CD4-positive, alpha-beta T cell (primary cell): ENCODE measurements at places on chromosomes 5 and 9.

- H3K27ac ChIP-seq: no peak overlapping the region
- peaks cover 11% of the 10 kb centered on the region for H3K27me3 ChIP-seq
Observed at GRCh38 chr9:114521846-114522245, 16.6 kb upstream of the WHRN start.

GRCh38 chr9:84879631-84880030, 210.1 kb downstream of the NTRK2 start:
- H3K27ac ChIP-seq: no peak overlapping the region
- no peaks in the 10 kb centered on the region for H3K4me1 ChIP-seq
- no peak for DNase-seq
- H3K27me3 ChIP-seq: no peaks in the 10 kb centered on the region
- no peak overlapping the region for H3K4me3 ChIP-seq
- no peaks in the 10 kb centered on the region for H3K36me3 ChIP-seq

GRCh38 chr9:107322643-107323042, 39.6 kb downstream of the RAD23B start:
- peaks cover 72% of the 10 kb centered on the region for H3K36me3 ChIP-seq
- no peak overlapping the region for H3K27ac ChIP-seq
- no peaks in the 10 kb centered on the region for H3K4me1 ChIP-seq
- DNase-seq: no peak
- no peak overlapping the region for H3K4me3 ChIP-seq

DNA sequence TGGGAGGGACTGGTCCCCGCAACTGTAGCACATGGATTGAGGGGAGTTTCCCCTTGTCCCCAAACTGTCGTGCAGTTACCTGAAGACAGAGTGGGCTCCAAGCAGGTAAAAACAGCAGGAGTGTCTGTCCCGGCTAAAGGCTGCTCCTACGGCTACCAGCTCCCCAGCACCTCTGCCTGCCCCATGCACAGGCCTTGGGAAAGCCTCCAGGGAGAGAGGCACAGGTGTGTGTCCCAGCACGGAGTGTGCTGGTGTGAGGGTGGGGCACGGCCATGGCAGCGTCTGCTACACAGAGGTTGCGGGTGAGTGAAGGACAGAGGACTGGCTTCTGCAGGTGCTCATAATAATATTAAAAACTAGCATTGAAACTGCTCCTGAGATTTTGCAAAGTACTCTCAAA, 30.4 kb downstream of the STC2 start:
- DNase-seq: no peak
- no peaks in the 10 kb centered on the region for H3K36me3 ChIP-seq
- H3K4me3 ChIP-seq: no peak overlapping the region
- no peak overlapping the region for H3K27ac ChIP-seq
- peaks cover 14% of the 10 kb centered on the region for H3K4me1 ChIP-seq

- peaks cover 26% of the 10 kb centered on the region for H3K27me3 ChIP-seq
- H3K4me1 ChIP-seq: peaks cover 14% of the 10 kb centered on the region
- H3K4me3 ChIP-seq: no peak overlapping the region
- no peak overlapping the region for H3K27ac ChIP-seq
- H3K36me3 ChIP-seq: no peaks in the 10 kb centered on the region
Observed at GRCh38 chr5:16931334-16932110, 4.6 kb downstream of the MYO10 start.

GRCh38 chr9:121055642-121056143, 5.6 kb upstream of the C5 start:
- H3K36me3 ChIP-seq: no peaks in the 10 kb centered on the region
- H3K27ac ChIP-seq: no peak overlapping the region
- H3K4me3 ChIP-seq: no peak overlapping the region
- peak; percentile 13 for DNase-seq

GRCh38 chr9:19649336-19650041, 139.3 kb downstream of the SLC24A2 start:
- no peaks in the 10 kb centered on the region for H3K4me1 ChIP-seq
- H3K4me3 ChIP-seq: no peak overlapping the region
- no peaks in the 10 kb centered on the region for H3K36me3 ChIP-seq

GRCh38 chr5:108867656-108868055, 120.0 kb downstream of the FER start:
- no peaks in the 10 kb centered on the region for H3K27me3 ChIP-seq
- no peak overlapping the region for H3K27ac ChIP-seq
- H3K4me1 ChIP-seq: no peaks in the 10 kb centered on the region
- H3K4me3 ChIP-seq: no peak overlapping the region
- DNase-seq: no peak
- no peaks in the 10 kb centered on the region for H3K36me3 ChIP-seq

DNA sequence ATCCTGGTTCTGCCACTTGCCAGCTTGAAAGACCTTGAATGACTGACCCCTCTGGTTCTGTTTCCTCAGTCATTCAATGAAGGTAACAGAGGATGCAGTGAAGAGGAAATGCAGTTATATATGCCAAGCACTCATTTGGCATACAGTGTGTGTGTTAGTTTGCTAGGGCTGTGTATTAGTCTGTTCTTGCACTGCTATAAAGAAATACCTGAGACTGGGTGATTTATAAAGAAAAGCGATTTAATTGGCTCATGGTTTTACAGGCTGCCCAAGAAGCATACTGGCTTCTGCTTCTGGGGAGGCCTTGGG, 8.6 kb upstream of the WHRN start:
- no peaks in the 10 kb centered on the region for H3K36me3 ChIP-seq
- no peak overlapping the region for H3K4me3 ChIP-seq
- H3K27ac ChIP-seq: no peak overlapping the region
- peaks cover 7% of the 10 kb centered on the region for H3K4me1 ChIP-seq

DNA sequence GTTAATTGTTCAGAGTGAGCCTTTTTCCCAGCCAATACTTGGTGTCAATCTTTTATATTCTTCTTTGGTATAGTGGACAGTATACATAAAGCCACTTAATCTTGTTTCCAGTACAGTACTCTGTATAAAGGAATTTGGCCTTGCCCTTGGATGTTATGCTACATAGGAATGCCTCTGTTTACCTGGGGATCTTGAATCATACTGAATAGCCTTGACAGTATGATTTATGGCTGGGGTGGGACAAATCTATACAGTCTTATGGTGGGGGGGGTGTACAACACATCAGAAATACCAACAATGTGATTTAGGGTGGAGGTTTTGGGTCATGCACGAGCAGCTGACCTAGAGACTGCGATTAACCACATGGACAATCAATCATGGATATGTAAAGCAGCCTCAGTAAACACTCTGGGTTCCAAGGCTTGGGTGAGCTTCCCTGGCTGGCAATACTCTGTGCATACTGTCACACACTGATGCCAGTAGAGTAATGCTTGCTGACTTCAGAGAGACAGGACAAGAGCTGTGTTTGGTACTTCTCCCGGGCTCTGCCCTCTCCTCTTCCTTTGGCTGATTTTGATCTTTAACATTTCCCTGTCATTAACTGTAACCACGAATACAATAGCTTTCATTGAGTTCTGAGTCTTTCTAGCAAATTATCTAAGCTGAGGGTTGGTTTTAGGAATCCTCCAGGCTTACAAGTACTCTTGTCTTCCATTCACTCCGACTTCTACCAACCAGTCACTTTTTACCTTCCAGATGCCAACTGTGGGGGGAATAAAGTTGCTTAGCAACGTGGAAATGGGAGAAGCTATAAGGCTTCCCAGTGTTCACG, 84.6 kb downstream of the IARS1 start:
- H3K4me1 ChIP-seq: no peaks in the 10 kb centered on the region

DNA sequence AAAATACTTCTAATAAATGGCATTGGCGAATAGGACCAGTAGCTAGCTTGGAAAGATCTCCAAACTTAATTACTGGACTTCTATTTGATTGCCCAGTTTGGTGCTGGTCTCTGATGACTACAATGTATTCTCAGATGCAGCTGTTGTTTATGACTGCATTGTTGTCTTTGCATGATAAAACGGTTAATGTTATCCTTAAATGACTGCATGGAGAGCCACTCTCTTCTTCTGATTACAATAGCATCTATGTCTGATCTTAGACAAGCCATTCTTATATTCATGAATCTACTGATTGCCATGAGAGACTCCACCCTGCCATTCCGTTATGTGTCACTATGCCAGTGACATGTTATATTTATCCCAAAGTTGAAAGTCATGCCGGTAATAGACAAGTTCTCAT, 42.9 kb upstream of the ERBIN start:
- no peaks in the 10 kb centered on the region for H3K4me1 ChIP-seq
- H3K27ac ChIP-seq: no peak overlapping the region
- H3K27me3 ChIP-seq: no peaks in the 10 kb centered on the region
- H3K4me3 ChIP-seq: no peak overlapping the region
- DNase-seq: no peak

DNA sequence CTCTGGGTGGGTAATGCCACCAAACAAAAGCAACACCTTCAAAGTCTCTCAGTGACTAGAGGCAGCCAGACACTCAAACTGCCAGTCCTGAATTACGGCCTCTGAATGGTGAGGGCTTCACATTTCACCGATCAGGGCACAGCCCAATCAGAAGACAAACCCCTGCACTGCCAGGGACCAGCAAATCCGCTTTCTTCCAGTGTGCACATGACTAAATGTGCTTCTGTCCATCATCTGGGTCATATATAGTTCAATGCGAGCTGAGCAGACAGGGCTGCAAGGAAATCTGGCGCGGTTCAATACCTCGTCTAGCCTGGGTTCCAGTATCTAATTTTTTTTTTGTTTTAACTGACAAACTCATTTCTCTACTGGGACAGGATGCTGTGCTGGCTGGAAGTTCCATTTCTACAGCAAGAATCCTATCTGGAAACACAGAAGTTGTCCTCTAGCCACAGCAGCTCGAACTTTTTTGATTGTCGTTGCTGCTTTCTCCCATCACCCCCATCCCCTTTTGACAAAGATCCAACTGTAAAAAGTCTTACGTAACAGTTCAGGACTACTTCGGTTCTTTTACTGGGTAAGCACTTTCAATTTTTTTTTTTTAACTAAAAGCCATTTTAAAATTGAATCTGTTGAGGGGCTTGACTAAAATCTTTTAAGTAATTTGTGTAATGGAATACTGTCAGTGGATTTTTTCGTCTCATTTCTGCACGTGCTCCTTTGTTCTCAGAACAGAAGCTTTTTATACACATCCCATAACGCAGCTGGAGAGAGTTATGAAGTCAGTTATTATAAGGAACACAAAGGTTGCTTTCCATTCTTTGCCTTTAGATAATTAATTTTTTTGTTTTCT, 112.7 kb downstream of the NR6A1 start:
- H3K4me3 ChIP-seq: peak overlapping the region; percentile 62
- DNase-seq: no peak
- H3K27ac ChIP-seq: peak overlapping the region; percentile 9
- H3K27me3 ChIP-seq: peaks cover 4% of the 10 kb centered on the region
- H3K4me1 ChIP-seq: peaks cover 10% of the 10 kb centered on the region
- no peaks in the 10 kb centered on the region for H3K36me3 ChIP-seq

DNA sequence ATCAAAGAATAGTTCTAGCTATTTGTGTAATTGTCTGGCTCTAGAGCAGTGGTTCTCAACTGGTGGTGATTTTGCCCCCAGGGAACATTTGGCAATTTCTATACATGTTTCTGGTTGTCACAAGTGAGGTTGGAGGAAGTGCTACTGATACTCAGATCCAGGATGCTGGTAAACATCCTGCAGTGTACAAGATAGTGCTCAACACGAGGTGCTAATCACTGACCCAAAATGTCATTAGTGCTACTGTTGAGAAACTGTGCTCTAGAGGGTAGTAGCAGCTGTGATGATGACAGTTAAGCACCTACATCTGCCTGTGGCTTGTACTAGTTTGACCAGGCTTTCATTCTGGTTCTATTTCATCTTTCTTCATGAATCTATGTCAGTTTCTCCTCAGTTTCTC, 22.1 kb downstream of the LRRC19 start:
- H3K4me3 ChIP-seq: no peak overlapping the region
- no peaks in the 10 kb centered on the region for H3K4me1 ChIP-seq
- no peak for DNase-seq
- peaks cover 8% of the 10 kb centered on the region for H3K36me3 ChIP-seq
- H3K27me3 ChIP-seq: no peaks in the 10 kb centered on the region

DNA sequence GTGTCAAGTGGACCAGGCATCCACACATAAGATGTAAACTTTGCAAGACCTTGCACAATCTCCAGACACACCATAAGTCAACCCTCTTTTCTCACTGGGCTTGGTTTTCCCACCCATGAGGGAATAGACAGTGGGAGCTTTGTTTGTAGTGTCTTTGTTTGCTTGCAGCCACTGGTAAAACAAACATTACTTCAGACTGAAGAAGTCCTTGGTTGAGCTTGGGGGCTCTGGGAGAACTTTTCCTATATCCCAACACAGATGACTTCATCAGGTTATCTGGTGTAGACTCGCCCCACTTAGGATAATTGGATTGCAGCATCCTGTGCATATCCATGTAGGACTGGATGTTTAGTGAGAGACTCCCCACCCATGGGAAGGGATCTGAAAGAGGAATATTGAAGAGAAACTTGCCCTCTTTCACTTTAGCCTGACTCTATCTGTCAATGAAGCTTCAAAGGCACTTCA, 11.5 kb upstream of the ADGRV1 start:
- no peak for DNase-seq
- no peak overlapping the region for H3K27ac ChIP-seq
- no peaks in the 10 kb centered on the region for H3K36me3 ChIP-seq
- H3K4me3 ChIP-seq: no peak overlapping the region
- H3K27me3 ChIP-seq: peaks cover 4% of the 10 kb centered on the region
- H3K4me1 ChIP-seq: no peaks in the 10 kb centered on the region

GRCh38 chr5:60727033-60727679, 27.2 kb upstream of the DEPDC1B start:
- no peaks in the 10 kb centered on the region for H3K36me3 ChIP-seq
- H3K27me3 ChIP-seq: no peaks in the 10 kb centered on the region
- H3K4me1 ChIP-seq: no peaks in the 10 kb centered on the region
- H3K4me3 ChIP-seq: no peak overlapping the region
- H3K27ac ChIP-seq: no peak overlapping the region
- no peak for DNase-seq
